ENCODE measurements at places on chromosomes 7 and 10. TPM values are rescaled to one million over a fixed set of nuclear protein-coding genes. Genes with fewer than 3 reads are reported as not detected.

DNA sequence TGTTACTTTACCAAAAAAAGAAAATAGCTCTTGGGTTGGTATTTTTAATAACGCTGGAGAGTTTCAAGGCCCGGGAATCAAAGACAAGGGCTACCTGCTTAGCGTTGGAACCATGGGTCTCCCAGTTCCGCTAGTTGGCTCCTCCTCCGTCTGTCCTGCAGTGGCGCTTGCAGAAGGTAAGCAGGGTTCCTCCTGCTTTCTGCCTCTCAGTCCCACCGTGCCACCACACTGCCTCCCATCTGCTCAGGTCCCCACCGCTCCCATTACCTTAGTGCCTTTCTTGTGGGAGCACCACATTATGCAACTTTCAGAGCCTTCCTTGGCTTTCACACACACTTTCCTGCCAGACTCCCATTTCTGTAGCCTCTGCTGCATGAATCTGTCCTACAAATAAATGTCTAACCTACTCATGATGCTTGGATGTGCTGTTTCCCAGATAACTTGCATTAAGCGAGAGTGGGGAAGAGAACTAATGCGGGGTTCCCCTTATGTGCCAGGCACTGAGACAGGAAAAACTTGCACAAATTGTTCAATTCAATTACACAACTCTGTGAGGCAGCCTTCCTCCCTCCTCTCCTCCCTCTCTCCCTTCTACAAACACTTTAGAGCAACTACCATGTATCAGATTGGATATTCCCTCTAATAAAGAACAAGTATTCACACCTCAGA lies 124.5 kb downstream of the AOAH start:
- no peak overlapping the region for H3K27ac ChIP-seq
- H3K36me3 ChIP-seq = no peaks in the 10 kb centered on the region
- DNase-seq = no peak
- H3K4me1 ChIP-seq = peaks cover 6% of the 10 kb centered on the region
- no peaks in the 10 kb centered on the region for H3K27me3 ChIP-seq

GRCh38 chr7:156073366-156074052 lies 261.2 kb upstream of the SHH start:
- no peak overlapping the region for H3K27ac ChIP-seq
- no peak overlapping the region for H3K4me3 ChIP-seq
- peaks cover 96% of the 10 kb centered on the region for H3K27me3 ChIP-seq
- no peaks in the 10 kb centered on the region for H3K36me3 ChIP-seq

- no peak overlapping the region for H3K27ac ChIP-seq
- no peaks in the 10 kb centered on the region for H3K4me1 ChIP-seq
- H3K4me3 ChIP-seq = no peak overlapping the region
- H3K36me3 ChIP-seq = no peaks in the 10 kb centered on the region
Observed at GRCh38 chr10:113354711-113355110, 198.1 kb upstream of the HABP2 start.

GRCh38 chr7:155218276-155219153 lies 79.2 kb upstream of the INSIG1 start:
- no peak for DNase-seq
- no peak overlapping the region for H3K4me3 ChIP-seq
- H3K36me3 ChIP-seq = no peaks in the 10 kb centered on the region
- no peak overlapping the region for H3K27ac ChIP-seq
- no peaks in the 10 kb centered on the region for H3K27me3 ChIP-seq
- H3K4me1 ChIP-seq = peaks cover 15% of the 10 kb centered on the region

- no peaks in the 10 kb centered on the region for H3K4me1 ChIP-seq
- no peaks in the 10 kb centered on the region for H3K27me3 ChIP-seq
- no peak overlapping the region for H3K27ac ChIP-seq
- no peak for DNase-seq
- H3K36me3 ChIP-seq = no peaks in the 10 kb centered on the region
- H3K4me3 ChIP-seq = no peak overlapping the region
Observed at GRCh38 chr7:81802251-81802650, 32.4 kb upstream of the HGF start.

GRCh38 chr7:158569858-158570323 lies 17.7 kb downstream of the PTPRN2 start:
- no peak overlapping the region for H3K27ac ChIP-seq
- H3K4me1 ChIP-seq = peaks cover 37% of the 10 kb centered on the region
- no peaks in the 10 kb centered on the region for H3K36me3 ChIP-seq
- H3K27me3 ChIP-seq = no peaks in the 10 kb centered on the region

- no peak overlapping the region for H3K4me3 ChIP-seq
- DNase-seq = no peak
- no peak overlapping the region for H3K27ac ChIP-seq
- peaks cover 76% of the 10 kb centered on the region for H3K36me3 ChIP-seq
Observed at GRCh38 chr7:100351657-100352058, 6.3 kb upstream of the PILRB start.

DNA sequence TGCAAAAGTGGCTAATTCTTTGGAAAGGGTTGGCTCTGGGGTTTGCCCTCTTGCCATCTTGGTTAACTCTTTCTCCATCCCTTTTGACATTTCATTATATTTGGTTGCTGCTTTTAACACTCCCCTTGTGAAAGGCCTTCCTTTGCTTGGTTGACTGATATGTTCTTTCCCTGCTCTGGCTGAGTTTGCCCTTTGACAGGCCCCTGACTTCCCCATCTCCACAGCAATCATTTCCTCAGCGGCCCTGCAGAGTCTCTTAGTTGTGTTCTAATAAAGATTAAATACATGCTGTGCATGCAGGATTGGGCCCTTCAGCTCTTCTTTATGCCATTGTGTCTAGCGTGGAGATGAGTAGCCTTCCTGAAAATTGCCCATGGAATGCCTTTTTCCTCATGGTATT lies 84.5 kb upstream of the CSTF2T start:
- H3K4me3 ChIP-seq = no peak overlapping the region
- H3K27me3 ChIP-seq = no peaks in the 10 kb centered on the region
- no peaks in the 10 kb centered on the region for H3K36me3 ChIP-seq
- DNase-seq = no peak

DNA sequence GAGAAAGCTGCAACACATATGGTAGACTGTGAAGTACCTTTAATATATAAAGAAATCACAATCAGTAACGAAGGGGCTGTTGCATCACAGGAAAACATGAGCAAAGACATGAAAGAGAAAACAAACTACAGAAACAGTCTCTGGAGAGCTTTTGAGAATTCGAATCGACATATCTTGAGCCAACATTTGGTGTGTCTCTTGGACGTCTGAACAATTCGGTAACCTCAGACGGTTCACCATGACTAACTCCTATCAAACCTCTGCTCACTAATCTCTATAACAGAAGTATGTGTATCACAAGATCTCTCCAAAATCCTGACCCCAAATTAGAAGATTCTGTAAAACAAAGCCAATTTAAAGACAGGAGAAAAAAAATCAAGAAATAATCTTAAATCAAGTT lies 262.0 kb upstream of the YAE1 start:
- H3K4me3 ChIP-seq = no peak overlapping the region
- peaks cover 19% of the 10 kb centered on the region for H3K27me3 ChIP-seq
- H3K36me3 ChIP-seq = no peaks in the 10 kb centered on the region
- DNase-seq = no peak
- no peak overlapping the region for H3K27ac ChIP-seq

GRCh38 chr7:69932034-69932628 lies 333.9 kb downstream of the AUTS2 start:
- H3K36me3 ChIP-seq = no peaks in the 10 kb centered on the region
- DNase-seq = peak; percentile 61
- no peak overlapping the region for H3K27ac ChIP-seq
- no peak overlapping the region for H3K4me3 ChIP-seq
- no peaks in the 10 kb centered on the region for H3K27me3 ChIP-seq
- no peaks in the 10 kb centered on the region for H3K4me1 ChIP-seq

DNA sequence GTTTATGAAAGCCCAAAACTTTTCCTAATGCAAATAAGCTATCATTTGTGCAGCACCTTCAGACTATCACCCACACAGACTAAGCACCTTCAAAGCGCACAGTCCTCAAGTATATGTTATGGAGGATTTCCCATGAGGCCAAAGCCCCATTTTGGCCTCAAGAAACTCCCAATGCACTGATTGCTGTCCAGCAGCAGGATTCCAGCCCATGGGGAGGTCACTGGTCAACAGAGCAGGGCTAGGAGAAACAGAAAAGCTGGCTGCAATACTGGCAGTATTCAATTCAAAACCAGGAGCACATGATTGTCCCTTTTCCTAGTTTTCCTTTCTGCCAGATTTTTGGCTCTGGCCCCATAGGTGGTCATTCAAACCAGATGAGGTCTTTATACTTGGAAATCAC lies 24.5 kb upstream of the KIAA1217 start:
- H3K4me3 ChIP-seq = no peak overlapping the region
- H3K27ac ChIP-seq = no peak overlapping the region
- no peaks in the 10 kb centered on the region for H3K36me3 ChIP-seq

DNA sequence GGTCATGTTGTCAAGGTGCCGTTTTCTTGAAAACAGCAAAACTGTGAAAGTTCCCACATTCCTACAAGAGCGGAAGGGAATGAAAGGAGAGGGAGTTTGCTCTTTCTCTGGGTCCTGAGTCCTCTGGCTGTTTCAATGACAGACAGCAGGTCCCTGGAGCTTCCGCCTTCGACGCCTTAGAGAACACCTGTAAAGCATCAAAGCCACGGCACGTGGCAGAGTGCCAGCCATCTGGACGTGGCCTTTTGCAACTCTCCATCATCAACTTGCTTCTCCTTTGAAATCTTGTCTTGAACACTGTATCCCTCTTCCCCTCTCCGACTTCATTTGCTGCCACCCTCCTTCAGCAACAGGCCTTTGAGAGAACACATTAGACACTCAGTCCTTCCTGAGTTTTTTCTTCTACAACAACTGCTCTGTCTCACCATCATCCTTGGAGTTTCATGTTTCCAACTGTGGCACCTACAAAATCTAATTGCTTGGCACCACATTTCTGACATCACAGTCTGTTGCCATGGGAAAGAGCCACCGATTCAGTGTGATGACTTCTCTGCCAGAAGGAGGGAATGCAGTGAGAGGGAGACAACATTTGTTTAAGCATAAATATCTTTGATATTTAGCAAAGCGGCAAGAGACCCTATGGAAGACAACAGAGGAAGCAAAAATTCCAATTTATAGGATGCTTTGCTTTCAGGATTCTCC lies 204.9 kb upstream of the PTER start:
- no peak overlapping the region for H3K4me3 ChIP-seq
- no peaks in the 10 kb centered on the region for H3K27me3 ChIP-seq
- peak; percentile 3 for DNase-seq
- H3K36me3 ChIP-seq = no peaks in the 10 kb centered on the region

- DNase-seq = no peak
- no peak overlapping the region for H3K27ac ChIP-seq
- H3K27me3 ChIP-seq = no peaks in the 10 kb centered on the region
Observed at GRCh38 chr7:159159731-159160130, 15.1 kb upstream of the VIPR2 start.

RBP4 gene
- not detected for polyA plus RNA-seq

PTN gene
- polyA plus RNA-seq = 23.7 TPM

ZCWPW1 gene
- 4.1 TPM for polyA plus RNA-seq
